ENCODE measurements at places on chromosomes 7 and 10. TPM values are rescaled to one million over a fixed set of nuclear protein-coding genes. Genes with fewer than 3 reads are reported as not detected.
A peak's percentile ranks its signal among the peaks of the same experiment; 100 is the strongest.

Gene SYT15
- 1.5 TPM for total RNA-seq

Gene CALN1
- not detected for total RNA-seq

GRCh38 chr10:104767745-104768144 is 126.7 kb downstream of the SORCS3 start:
- peaks cover 2% of the 10 kb centered on the region for H3K27me3 ChIP-seq
- no peaks in the 10 kb centered on the region for H3K36me3 ChIP-seq
- DNase-seq, result no peak
- no peaks in the 10 kb centered on the region for H3K4me1 ChIP-seq

- peak overlapping the region; percentile 28 for H3K27ac ChIP-seq
- H3K4me3 ChIP-seq, result no peak overlapping the region
- peaks cover 64% of the 10 kb centered on the region for H3K36me3 ChIP-seq
- no peaks in the 10 kb centered on the region for H3K27me3 ChIP-seq
- peaks cover 37% of the 10 kb centered on the region for H3K4me1 ChIP-seq
- DNase-seq, result no peak
These were observed 64.5 kb upstream of the MRLN start for GRCh38 chr10:59817773-59818172.

GRCh38 chr10:6053816-6054631 is 8.1 kb downstream of the IL2RA start:
- peak overlapping the region; percentile 96 for H3K27ac ChIP-seq
- peak; percentile 18 for DNase-seq
- H3K27me3 ChIP-seq, result no peaks in the 10 kb centered on the region
- H3K36me3 ChIP-seq, result peaks cover 91% of the 10 kb centered on the region
- H3K4me3 ChIP-seq, result peak overlapping the region; percentile 85

Gene CYP3A5
- total RNA-seq, result not detected

DNA sequence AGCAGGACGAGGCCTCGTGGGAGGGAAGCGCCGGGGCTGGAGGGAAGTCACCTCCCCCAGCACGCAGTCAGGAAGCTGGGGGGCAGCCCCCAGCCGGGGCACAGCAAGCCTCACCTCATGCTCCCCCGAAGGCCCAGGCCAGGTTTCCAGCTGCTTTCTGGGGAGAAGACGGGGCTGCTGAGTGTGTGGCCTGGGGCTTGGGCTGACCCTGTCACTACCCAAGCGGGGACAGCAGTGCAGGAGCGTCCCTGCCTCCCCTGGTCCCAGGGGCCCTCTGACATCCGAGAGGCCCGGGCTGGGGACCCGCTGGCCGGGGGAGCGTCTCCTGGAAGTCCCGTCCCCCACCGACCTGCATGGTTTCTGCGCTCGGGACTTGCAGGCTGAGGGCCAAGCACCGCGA is 19.7 kb upstream of the NKX6-2 start:
- no peaks in the 10 kb centered on the region for H3K36me3 ChIP-seq
- no peak overlapping the region for H3K27ac ChIP-seq
- no peaks in the 10 kb centered on the region for H3K4me1 ChIP-seq
- H3K27me3 ChIP-seq, result no peaks in the 10 kb centered on the region

GRCh38 chr7:17369691-17370426 is 71.4 kb downstream of the AHR start:
- H3K27me3 ChIP-seq, result no peaks in the 10 kb centered on the region
- no peaks in the 10 kb centered on the region for H3K36me3 ChIP-seq
- H3K4me3 ChIP-seq, result no peak overlapping the region

GRCh38 chr10:109403551-109403950 is 519.8 kb downstream of the XPNPEP1 start:
- no peak for DNase-seq
- no peaks in the 10 kb centered on the region for H3K27me3 ChIP-seq
- H3K4me1 ChIP-seq, result no peaks in the 10 kb centered on the region
- H3K27ac ChIP-seq, result no peak overlapping the region

DNA sequence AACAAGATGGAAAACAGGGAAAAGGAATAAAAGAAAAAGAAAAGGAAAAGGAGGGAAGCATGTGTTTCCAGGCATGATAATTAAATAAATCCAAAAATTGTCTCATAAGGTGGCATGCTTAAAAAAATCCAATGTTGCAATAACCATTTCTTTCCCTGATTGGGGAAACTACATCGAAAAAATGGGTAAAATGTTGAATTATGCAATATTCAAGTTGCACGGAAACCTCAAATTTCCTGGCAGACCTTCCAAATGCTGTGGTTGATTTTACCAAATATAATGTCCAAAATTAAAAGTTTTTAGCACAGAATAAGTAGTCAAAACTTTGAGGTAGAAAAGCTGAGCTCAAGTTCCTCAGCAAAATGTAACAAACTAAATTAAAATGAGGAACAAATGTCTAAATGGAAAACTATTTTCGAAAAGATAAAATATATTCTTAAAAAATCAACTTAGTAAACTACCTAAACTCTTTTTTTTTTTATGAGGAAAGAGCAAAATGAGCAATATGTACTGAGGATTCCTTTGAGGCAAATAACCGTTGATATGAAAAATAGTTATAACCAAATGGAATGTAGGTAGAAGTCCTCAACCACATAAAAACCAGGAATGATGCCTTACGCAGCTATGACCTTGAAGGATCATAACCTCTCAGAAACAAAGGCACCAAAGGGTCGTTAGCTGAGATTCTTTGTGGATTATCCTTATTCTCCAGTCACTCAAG is 52.6 kb downstream of the MACC1 start:
- no peaks in the 10 kb centered on the region for H3K36me3 ChIP-seq
- H3K4me3 ChIP-seq, result no peak overlapping the region
- H3K27me3 ChIP-seq, result no peaks in the 10 kb centered on the region
- H3K4me1 ChIP-seq, result no peaks in the 10 kb centered on the region
- DNase-seq, result no peak

GRCh38 chr7:132203021-132203420 is 373.2 kb downstream of the PLXNA4 start:
- no peaks in the 10 kb centered on the region for H3K4me1 ChIP-seq
- no peaks in the 10 kb centered on the region for H3K36me3 ChIP-seq
- H3K27ac ChIP-seq, result no peak overlapping the region
- H3K4me3 ChIP-seq, result no peak overlapping the region

DNA sequence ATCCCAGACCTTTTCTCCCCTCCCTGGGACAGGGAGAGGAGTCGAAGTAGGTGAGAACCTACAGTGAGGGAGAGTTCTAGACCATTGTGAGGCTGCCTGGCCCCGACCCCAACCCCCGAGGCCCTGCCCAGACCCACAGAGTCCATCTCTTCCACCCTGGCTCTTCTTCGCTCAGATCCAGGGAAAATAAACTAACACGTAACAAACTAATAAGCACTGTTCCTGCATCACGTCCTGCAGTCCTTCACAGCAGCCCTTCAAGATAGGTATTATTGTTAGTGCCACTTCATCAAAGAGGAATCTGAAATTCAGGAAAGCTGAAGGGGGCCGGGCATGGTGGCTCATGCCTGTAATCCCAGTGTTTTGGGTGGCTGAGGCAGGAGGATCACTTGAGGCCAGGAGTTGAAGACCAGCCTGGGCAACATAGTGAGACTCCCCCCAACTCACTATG is at the start of gene SPACDR:
SPACDR (minus strand) TSS at position 51 of the 451 bp plus-strand sequence. CDS start 235 bp downstream, outside the sequence.
- H3K4me1 ChIP-seq, result no peaks in the 10 kb centered on the region
- no peaks in the 10 kb centered on the region for H3K27me3 ChIP-seq
- H3K27ac ChIP-seq, result no peak within 1 kb of the TSS
- DNase-seq, result no peak
- H3K4me3 ChIP-seq, result no peak within 1 kb of the TSS
- H3K36me3 ChIP-seq, result peaks cover 56% of the 10 kb centered on the region

- no peaks in the 10 kb centered on the region for H3K36me3 ChIP-seq
- H3K4me3 ChIP-seq, result no peak overlapping the region
- no peak overlapping the region for H3K27ac ChIP-seq
- no peaks in the 10 kb centered on the region for H3K4me1 ChIP-seq
These were observed 228.9 kb downstream of the ARHGAP21 start for GRCh38 chr10:24494777-24495176.

DNA sequence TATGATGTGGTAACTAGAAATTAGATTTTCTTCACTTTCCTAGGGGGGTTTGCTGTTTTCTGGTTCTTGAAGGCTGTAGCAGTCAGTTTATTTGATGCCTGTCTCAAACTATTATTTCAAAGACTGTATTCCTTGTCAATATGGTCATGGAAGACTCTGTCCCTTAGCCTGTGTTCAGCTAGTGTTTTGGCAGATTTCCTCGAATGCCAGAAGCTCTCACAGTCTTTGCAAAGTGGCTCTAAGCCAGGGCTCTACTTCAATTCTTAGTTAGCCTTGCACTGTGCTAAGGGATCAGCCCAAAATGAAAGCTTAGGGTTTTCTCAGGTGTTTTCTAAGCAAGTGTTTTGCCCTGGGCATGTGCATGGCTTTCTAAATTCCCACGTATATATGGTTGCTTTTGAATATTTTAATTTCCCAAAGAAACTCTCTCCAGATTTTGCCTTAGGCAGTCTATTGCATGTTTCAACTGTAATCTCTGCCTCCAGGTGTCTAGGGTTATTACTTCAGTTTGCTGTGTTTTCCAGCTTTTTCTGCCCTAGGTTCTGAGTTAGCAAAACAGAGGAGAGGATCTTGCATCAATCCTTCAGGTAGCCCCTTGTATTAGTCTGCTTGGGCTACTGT is 7.2 kb upstream of the C1GALT1 start:
- no peak overlapping the region for H3K4me3 ChIP-seq
- peaks cover 14% of the 10 kb centered on the region for H3K4me1 ChIP-seq
- DNase-seq, result no peak
- peaks cover 39% of the 10 kb centered on the region for H3K36me3 ChIP-seq

GRCh38 chr7:55827577-55827976 is 35.0 kb downstream of the SEPTIN14 start:
- no peaks in the 10 kb centered on the region for H3K27me3 ChIP-seq
- no peaks in the 10 kb centered on the region for H3K4me1 ChIP-seq
- no peaks in the 10 kb centered on the region for H3K36me3 ChIP-seq
- H3K4me3 ChIP-seq, result no peak overlapping the region
- no peak overlapping the region for H3K27ac ChIP-seq

Gene CCDC3
- 0.09 TPM for total RNA-seq

Gene CHCHD1
- total RNA-seq, result 33.0 TPM

- DNase-seq, result no peak
- H3K4me1 ChIP-seq, result no peaks in the 10 kb centered on the region
- H3K4me3 ChIP-seq, result no peak overlapping the region
- no peaks in the 10 kb centered on the region for H3K36me3 ChIP-seq
- H3K27me3 ChIP-seq, result no peaks in the 10 kb centered on the region
- no peak overlapping the region for H3K27ac ChIP-seq
These were observed 139.2 kb downstream of the HGF start for GRCh38 chr7:81630600-81630999.

Gene VDAC2
- total RNA-seq, result 219 TPM

DNA sequence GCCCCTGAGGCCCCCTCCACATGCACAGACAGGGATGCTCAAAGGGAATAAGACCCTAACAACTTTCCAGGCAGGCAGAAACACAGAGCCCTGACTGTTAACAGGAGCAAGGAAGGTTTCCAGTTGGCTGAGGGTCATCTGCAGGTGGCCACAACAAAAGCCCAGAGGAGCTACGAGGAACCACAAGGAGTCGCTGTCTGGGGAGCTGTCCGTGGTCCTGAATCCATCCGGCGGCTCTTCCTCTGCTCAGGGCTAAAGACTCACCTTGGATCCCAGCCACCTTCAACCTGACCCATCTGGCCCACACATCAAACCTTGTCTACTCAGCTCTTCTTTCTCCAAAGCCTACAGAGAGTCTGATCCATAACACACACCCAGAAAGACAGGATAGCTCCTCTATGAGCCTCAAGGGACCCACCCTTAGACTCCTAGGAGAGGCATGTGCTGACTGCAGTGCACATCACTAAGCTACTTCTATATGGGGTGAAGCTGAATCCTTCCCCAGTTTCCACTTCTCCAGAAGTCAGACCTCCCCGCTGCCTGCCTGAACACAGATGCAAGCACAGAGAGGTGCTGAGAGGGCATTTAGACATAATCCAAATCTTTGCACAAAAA is 104.0 kb downstream of the SLIT1 start:
- H3K27me3 ChIP-seq, result peaks cover 3% of the 10 kb centered on the region
- DNase-seq, result peak; percentile 50

DNA sequence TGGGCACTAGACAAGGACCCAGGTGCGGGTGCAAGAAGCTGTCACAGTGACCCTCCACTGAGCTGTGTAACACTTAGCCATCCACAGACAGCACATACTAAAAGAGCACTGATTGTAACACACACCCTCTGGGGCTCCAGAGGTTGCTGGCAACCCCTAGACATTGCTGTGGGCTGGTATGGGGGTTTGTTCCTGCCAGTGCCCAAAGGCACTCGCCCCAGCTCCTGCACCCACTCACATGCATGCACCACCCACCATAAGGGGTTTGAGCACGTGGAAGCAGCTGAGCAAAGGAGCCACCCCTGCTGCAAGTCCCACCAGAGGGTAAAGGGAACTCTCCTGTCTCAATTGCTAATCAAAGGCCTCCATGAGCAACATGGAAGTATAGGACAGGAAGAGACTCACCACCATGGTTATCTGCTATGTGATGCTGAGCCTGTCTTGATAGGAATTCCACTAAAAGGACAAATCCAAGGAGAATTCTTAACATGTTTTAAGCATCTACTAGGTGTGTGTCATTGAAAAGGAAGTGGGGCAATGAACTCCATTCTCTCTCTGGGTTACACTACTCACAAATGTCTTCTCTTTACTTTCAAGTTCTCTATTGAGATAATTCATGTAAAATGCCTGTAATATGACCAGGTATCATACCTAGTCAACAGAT is 103.1 kb downstream of the GFRA1 start:
- no peaks in the 10 kb centered on the region for H3K36me3 ChIP-seq
- H3K27me3 ChIP-seq, result no peaks in the 10 kb centered on the region
- no peaks in the 10 kb centered on the region for H3K4me1 ChIP-seq
- no peak overlapping the region for H3K27ac ChIP-seq
- no peak for DNase-seq

Gene TRIM50
- total RNA-seq, result not detected

DNA sequence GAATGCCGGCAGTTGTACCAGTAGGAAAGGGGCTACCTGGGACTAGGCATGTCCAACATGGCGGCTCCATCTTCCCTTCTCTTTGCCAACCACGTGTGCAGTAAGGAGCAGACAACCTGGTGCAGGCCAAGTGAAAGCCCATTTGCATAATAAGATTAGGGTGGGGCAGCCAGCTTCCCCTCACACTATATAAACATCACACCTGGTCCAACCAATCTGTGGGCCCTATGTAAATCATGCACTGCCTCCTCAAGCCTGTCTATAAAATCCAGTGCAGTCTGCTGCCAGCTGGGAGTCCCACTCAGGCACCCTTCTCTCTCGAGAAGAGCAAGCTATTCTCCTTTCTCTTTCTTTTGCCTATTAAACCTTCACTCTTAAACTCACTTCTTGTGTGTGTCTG is 429.3 kb downstream of the CALN1 start:
- no peaks in the 10 kb centered on the region for H3K36me3 ChIP-seq
- DNase-seq, result no peak
- H3K27ac ChIP-seq, result no peak overlapping the region
- H3K4me3 ChIP-seq, result no peak overlapping the region
- no peaks in the 10 kb centered on the region for H3K27me3 ChIP-seq

Gene COBL
- total RNA-seq, result not detected

Gene TLX1
- not detected for total RNA-seq

Gene TCF7L2
- 0.76 TPM for total RNA-seq

DNA sequence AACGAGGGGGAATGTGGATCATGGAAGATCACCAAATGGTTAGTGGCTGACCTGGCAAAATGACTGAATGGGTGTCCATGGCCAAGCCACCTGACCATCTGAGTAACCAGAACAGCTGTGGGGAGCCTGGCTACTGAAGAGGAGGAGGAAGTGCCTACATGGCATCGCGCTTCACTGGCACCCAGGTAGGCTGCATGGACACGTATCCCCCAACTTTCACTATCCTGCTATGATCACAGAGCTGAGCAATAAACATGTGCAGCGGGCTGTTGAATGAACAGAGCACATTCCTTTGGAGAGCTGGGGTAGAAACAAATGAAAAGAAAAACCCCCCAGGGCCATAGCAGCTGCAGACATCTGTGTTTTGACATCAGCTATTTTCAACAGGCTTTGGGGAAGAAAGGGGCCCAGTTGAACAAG is 6.5 kb downstream of the AKR1B1 start:
- no peaks in the 10 kb centered on the region for H3K27me3 ChIP-seq
- H3K4me1 ChIP-seq, result peaks cover 19% of the 10 kb centered on the region
- H3K27ac ChIP-seq, result no peak overlapping the region
- H3K4me3 ChIP-seq, result no peak overlapping the region
- no peak for DNase-seq

Gene SPDYE9
- not detected for total RNA-seq
